ENCODE measurements at places on chromosomes 7 and 10.

GRCh38 chr7:1857487-1858421 lies 187.7 kb downstream of the ELFN1 start:
- peak; percentile 1 for DNase-seq

DNA sequence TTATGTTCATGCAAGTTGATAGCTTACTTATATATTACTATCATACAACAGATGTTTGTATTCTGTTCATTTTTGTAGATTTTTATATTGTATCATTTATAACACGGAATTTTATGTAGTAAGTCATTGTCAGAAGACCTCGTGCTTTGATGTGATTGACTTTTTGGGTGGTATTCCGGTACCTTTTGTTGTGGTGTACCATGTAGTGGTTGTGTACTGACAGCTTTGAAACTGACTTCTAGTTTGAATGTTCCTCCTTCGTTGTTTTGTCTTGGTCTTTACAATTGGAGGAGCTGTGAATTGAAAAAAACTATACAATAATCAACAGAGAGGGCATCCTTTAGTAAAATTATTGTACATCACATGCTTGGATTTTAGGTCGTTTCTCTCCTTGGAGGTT lies 61.5 kb downstream of the WAC start:
- DNase-seq = no peak

DNA sequence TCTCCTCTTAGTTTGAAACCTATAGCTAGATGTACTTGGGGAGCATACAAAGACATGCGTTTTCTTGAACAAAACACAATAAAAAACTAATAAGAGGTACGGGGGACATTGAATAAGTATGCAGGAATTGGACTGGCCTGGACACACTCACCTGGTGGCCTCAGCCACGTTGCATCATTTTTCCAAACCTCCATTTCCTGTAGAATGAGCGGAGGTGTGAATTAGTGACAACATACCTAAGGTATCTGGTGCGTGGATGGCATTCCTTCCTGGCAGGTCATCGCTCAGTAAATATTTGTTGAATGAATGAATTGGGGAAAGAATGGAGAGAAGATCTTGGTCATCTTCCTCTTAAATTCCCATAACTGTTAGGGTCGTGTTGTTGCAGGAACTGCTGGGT lies 103.2 kb upstream of the CTBP2 start:
- DNase-seq = no peak

DNA sequence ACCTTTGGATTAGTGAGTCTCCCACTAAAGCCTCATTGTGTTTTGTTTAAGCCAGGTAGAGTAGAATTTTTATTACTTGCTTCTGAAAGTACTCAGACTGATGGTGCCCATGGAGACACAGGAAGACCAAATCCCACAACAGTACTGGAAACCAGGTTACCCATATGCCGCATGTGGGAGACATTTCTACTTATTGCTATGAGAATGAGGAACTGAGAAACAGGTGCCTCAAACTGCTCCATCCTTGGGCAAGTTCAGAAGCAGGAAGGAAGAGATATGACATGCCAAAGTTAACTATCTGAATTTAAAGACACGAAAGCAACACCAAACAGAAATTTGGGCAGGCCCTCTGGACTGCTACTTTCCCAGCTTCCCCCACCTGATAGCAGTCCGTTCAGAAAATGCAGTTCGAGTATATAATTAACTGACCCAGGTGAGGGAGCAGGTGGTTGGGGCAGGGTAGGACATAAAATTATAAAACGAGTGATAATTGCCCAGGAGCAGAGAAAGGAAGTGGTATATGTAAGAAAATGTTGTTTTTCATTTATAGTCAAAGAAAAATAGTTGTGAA lies 382.3 kb upstream of the MTPN start:
- no peak for DNase-seq

GRCh38 chr7:26178272-26178960 lies 22.1 kb downstream of the HNRNPA2B1 start:
- no peak for DNase-seq

DNA sequence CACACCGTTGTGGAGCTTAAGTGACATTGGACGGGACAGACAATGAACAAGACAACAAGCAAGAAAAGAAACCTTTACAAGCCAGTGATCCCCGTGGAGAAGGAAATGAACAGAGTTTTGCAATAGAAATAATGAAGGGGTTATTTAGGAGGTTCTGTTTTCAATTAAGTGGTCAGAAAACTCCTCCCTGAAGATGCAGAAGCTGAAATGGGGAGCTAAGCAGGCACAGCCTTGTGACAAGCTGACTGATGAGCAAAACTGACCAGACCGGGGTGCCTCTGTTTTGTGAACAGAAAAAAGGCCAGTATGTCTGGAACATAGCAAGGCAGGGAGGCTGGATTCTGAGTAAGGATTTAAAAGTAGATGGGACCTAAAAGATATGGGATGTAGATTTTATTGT lies 299.8 kb upstream of the POM121L12 start:
- no peak for DNase-seq

DNA sequence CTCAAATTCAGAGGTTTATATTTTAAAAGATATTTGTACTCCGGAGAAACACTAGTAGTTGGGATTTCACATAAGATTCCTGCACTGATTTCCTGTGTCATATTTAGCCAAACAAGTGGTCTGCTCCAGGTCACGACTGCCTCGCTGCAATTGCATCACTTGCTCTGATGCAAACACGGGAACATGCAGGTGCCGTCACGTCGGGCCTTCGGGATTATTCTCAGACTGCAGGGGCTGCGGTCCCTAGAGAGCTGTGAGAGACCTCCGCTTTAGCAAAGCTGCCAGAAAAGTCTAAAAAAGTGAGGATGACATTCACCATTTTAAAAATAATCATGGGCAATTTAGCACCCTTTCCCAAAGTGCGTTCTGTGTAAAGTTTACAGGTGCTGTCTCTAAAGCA lies 93.5 kb upstream of the DDC start:
- DNase-seq = no peak

GRCh38 chr10:45580371-45581215 lies 92.0 kb downstream of the ZFAND4 start:
- DNase-seq = no peak
